Vagina (tissue), 2 donors: ENCODE measurements at places on chromosomes 2 and 18. TPM values are rescaled to one million over a fixed set of nuclear protein-coding genes. Genes with fewer than 3 reads are reported as not detected.

DNA sequence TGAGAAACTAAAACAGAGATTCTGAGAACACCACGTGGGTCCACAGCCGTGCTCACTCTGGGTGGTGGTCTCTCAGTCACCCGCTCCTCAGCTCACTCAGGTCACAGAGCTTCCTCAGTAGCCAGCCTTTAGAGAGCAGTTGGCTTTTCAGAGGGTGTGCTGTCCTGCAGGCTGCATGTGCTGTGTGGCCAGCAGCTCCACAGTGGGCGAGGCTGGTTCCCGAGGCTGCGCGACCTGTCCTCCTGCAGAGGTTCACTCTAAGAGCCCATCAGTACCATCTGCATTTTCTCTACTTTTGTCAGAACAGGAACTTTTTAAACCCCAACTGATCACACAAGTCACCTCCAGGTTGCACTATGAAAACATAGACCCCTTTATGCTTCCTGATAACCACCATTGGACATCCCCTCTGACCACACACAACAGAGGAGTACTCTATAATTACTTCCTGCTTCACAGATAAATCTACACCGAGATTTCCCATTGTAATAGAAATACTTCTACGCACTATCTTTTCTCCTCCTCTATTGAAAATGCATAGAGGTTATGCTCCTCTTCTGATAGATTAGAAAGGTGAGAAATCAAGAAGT is 93.1 kb downstream of the GYPC start:
- no peak for DNase-seq

LINC00305 gene
- not detected for total RNA-seq

TAF1B gene
- total RNA-seq: 20.1 TPM

DNA sequence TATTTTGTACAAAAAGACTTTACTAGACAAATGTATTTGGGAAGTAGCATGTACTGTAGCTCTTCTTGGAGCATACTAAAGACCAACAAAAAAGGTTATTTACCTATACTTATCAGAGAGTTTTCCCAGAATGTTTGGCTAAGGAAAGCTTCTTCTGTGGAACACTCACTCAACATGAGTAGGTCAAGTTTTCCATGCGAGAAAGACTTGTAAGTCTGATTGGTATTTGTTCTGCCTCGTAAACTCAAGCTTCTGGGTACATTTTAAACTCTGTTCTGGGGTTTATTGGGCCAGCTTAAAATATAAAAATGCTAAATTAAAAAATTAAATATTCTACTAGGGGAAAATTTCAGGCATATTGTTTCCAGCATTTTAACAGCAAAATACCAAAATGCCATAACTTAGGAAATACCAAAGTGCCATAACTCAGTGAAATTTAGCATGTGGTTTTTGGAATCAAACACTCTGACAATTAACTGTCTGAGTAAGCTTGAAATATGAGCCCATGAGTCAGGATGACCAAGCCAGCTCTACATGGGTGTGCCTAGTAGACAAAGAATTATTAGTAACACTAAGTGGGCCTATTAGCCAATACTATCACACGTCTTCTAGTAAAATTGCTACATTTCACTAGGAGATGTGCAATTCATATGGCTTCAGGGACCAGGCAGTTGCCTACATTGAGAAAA is 47.3 kb upstream of the SERPINE2 start:
- DNase-seq: no peak

- DNase-seq: no peak
Measured at GRCh38 chr18:5073026-5073944, 123.8 kb downstream of the AKAIN1 start.

DNA sequence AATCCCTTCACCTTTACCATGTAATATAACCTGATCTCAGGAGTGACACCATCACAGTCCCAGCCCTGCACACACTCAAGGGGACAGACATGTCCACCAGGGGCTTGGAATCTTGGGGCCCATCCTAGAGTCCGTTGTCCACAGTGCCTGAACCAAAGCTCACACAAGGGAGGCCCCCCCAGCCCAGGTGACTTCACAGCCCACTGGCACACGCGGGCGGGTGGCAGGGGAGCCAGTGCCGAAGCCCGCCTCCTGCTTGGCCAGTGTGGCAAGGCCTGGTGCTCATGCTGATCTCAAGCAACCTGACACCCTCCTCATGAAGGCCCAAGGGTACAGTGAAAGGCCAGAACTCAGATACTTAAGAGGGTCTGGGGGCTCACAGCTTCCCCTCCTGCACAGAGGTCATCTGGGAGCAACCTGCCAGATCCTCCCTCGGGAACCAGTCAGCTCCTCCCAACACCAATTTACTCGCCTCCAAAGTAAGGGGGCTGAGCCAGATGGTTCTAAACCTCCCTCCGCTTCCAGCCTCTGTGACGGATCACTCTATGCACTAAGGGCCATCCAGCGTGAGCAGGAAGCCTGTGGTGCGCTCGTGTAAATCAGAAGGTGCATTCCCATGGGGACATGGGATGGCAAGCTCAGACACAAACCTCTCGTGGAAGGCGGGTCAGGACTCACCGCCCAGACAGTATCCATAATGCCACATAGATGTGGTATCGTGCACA is 3.2 kb upstream of the RAB17 start:
- no peak for DNase-seq

- no peak for DNase-seq
Measured at GRCh38 chr2:235914756-235915155, 253.4 kb downstream of the GBX2 start.

DNA sequence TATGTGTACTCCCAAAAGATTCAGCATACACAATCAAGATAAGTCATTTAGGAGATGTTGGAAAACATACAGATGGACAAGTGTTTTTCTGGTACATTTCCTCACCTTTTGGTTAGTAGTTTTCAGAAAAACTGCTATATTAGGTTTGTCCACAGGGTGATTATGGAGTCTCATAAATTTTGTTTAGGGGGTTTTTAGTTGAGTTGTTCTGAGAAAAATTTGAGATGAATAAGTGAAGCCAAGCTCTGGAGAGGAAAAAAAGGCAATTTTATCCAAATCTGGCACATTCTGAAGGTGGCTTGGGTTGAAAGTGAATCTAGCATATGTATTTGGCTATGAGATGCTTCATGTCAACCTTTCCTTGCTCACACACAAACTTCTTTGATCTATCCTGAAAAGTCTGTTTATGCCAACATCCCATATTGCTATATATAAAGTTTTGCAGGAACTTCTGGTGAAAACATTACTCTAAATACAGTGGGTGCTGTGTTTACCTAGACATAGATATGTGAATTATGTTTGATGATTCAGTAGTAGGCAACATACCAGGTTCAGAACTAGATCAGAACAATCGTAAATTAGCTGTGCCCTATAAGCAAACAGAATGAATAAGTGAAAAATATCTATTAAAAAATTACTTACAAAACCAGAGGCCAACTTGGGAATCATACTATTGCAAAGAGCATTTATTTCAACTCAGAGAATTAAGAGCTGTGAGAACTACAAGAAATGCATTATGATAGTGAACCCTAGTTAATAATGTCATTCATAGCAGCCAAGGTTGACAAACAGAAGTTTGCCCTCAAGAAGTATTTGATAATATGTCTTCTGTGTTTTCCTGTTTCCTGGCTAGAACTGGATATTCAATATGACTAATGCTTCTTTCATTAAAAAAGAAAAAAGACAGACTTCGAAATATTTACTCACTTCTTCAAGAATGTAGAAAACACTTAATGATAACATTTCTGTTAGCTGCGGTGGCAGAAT is 552.0 kb downstream of the IRS1 start:
- no peak for DNase-seq

GRCh38 chr2:71545572-71546274 is 92.4 kb downstream of the DYSF start:
- no peak for DNase-seq
